ENCODE measurements at places on chromosomes 1 and 21. TPM values are rescaled to one million over a fixed set of nuclear protein-coding genes. Genes with fewer than 3 reads are reported as not detected.

The TAL1 gene
- total RNA-seq, result not detected

The OXCT2 gene
- 0.28 TPM for total RNA-seq

The TNFRSF1B gene
- 5.0 TPM for total RNA-seq

The NFASC gene
- total RNA-seq, result 0.28 TPM

The CAPN8 gene
- not detected for total RNA-seq

The LRRIQ3 gene
- 1.8 TPM for total RNA-seq

The RAB42 gene
- 0.83 TPM for total RNA-seq

The TDRD5 gene
- total RNA-seq, result not detected

The PCP4L1 gene
- not detected for total RNA-seq

The SLC26A9 gene
- under 0.01 TPM for total RNA-seq

The RNU1-2 gene
- under 0.01 TPM for total RNA-seq

The PADI3 gene
- total RNA-seq, result not detected

The NPR1 gene
- total RNA-seq, result not detected

The ENAH gene
- 86.9 TPM for total RNA-seq

The KIAA1614 gene
- total RNA-seq, result 1.8 TPM

The GJB5 gene
- total RNA-seq, result not detected

The CYP2J2 gene
- total RNA-seq, result not detected

The C1orf87 gene
- not detected for total RNA-seq

The LCA5L gene
- 0.28 TPM for total RNA-seq

The AMY2A gene
- total RNA-seq, result not detected

The RNU1-3 gene
- total RNA-seq, result under 0.01 TPM

The GAS5 gene
- 450 TPM for total RNA-seq

The NBPF11 gene
- 2.8 TPM for total RNA-seq

The B3GALT5 gene
- 0.18 TPM for total RNA-seq

The OR2G6 gene
- total RNA-seq, result not detected

The FHAD1 gene
- total RNA-seq, result not detected

The PHLDA3 gene
- total RNA-seq, result 41.6 TPM

The ZNF593OS gene
- total RNA-seq, result not detected

The SLC22A15 gene
- under 0.01 TPM for total RNA-seq

The NFIA gene
- 2.2 TPM for total RNA-seq

The IL20 gene
- not detected for total RNA-seq

The SPRR1A gene
- not detected for total RNA-seq

The IRF6 gene
- total RNA-seq, result 2.9 TPM

The NGF gene
- 12.5 TPM for total RNA-seq

The MIXL1 gene
- total RNA-seq, result not detected

The SSU72 gene
- 43.3 TPM for total RNA-seq

The C1orf94 gene
- total RNA-seq, result not detected

The CELA2A gene
- not detected for total RNA-seq

Measured in IMR-90 (cell line).